ELR (cell line): ENCODE measurements at places on chromosomes 1 and 21.

- DNase-seq, result peak; percentile 25
These were observed 110.5 kb downstream of the COLGALT2 start for GRCh38 chr1:183926983-183927382.

DNA sequence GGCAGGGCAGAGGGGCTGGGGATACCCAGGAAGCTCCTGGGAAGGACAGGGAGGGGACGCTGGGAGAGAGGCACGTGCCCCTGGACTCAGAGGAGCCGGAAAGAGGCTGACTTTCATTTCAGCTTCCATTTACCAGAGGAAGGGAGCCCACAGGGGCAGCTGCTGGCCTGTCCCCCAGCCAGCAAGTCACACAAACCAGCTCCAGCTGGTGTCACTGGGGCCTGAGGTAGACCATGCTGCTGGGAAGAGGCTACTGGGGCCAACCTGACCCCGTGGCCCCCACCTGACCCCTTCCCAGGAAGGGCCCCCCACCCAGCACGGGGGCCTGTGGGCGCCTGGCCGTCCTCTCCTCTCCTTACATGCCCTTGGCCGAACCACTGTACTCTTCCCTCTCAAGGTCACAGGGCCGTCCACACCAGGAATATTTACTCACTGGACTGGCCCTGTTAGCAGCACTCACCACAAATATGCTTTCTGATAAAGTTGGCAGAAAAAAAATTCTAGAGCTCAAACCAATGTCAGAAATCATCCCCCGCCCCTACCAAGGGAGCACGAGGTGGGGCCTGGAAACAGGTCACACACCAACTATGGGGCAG, 110.5 kb downstream of the CASZ1 start:
- no peak for DNase-seq

DNA sequence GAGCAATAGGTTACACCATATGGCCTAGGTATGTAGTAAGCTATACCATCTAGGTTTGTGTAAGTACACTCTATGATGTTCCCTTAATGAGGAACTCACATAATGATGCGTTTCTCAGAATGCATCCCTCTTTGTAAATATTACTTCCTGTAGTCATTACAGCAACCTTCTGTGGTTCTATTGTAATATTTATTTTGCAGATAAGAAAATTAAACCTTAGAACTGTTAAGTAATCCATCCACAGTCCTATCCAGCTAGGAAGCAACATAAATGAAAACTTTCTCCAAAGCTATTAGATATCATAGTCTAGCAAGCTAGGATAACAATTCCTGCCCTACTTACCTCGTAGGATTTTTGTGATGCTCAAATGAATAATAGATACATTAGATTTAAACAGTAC, 88.7 kb downstream of the WLS start:
- no peak for DNase-seq

DNA sequence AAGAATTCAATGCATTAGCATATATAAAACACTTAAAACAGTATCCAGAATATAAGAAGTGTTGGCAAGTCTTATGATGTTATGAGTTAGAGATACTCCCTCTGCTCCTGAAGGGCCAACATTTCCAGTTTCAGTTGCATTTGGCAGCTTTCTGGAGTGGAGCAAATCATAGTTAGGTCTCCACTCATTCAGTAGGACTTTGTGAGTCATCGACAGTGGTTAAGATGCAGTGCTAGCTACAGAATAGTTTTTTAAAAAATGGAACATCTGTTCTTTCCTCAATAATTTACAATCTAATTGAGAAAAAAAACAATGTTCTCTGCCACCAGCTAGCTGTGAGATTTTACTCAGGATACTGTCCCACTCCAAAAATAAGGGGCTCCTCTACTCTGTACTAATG, 389.1 kb downstream of the HLX start:
- peak; percentile 78 for DNase-seq

DNA sequence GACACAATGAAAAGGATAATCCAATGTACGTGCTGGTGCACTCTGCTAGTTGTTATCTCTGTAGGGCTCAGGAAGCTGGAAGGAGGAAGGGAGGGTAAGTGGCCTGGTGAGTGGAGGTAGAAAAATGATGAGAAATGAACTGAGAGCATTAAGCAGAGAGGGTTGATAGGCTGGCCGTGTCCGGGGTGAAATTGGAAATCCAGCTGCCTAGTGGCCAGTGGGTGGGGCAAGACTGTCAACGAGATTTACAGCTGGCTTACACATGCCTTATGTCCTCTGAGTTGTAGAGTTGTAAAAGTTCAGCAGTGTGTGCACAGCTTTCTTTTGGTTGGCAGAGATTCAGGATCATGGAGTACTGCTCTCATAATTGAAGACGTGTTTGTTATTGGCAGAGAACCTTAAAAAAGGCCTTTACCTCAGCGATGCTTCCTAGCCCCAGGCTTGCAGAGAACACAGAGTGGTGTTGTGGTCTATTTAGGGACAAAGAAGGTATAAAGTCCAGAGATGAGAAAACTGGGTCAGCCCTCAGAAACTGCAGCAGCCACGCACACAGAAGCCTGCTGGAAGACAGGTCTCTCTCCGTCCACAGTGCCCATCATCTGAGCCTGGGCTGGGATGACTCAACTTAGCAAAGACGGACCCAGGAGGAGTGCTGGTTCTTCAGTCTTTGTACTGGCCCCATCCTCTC, 132.4 kb downstream of the EDEM3 start:
- no peak for DNase-seq

DNA sequence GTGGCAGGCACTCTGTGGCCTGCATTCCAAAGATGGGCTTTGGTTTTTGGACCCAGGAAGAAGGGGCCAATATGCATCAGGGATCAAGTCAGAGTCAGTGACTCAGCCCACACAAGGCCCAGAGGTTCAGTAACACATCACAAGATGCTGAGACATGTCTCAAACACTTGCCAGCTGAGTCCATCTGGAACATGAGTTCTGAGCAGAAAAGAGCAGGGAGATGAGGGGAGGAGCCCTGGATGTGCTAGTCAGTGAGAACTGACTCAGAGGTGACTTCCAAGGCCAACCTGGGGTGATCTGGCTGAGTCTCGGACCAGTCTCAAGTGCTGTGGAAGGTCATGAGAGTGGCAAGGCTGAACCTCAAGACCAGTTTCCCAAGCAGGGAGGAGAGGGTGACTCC, 150.1 kb downstream of the CDC7 start:
- peak; percentile 99 for DNase-seq

- no peak for DNase-seq
These were observed 6.8 kb downstream of the SCYL3 start for GRCh38 chr1:169886931-169887330.

DNA sequence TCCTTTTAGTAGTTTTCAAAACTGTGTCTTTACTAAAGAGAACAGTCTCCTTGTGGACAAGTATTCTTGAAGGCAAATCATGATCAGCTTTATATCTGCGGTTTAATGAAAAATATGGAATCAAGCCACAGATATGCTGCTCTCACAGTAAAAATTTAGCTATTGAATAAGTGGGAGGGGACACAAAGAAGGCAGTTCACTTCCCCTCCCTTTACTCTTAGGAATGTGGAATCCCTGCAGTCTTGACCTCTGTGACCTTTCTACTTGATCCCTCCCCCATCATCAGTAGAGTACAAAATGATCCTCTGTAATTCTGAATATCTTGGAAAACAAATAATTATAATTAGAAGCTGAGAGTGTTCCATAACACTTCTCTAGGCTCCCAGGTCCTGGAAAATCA, 136.7 kb upstream of the HOOK1 start:
- DNase-seq, result peak; percentile 22

DNA sequence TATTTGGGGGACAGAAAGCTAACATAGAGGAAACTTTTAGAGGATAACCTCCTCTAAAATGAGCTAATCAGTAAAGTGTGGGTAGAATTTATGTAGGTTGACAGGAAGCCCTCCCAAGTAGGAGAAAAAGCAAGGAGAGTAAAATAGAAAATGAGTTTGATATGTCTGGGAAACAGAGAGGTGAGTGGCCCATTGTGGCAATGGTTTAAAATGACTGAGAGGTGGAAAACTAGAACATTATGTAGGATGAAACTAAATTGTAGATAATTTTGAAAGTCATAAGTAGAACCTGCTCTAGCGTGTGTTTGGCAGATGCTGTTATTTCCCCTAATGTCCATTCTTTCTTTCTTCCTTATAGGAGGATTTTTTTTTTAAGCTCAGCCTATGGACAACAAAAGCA, 8.5 kb upstream of the LPGAT1 start:
- DNase-seq, result no peak

GRCh38 chr1:54103414-54103813, 49.4 kb downstream of the CDCP2 start:
- no peak for DNase-seq

- no peak for DNase-seq
These were observed 186.3 kb downstream of the VPS13D start for GRCh38 chr1:12416101-12416500.

DNA sequence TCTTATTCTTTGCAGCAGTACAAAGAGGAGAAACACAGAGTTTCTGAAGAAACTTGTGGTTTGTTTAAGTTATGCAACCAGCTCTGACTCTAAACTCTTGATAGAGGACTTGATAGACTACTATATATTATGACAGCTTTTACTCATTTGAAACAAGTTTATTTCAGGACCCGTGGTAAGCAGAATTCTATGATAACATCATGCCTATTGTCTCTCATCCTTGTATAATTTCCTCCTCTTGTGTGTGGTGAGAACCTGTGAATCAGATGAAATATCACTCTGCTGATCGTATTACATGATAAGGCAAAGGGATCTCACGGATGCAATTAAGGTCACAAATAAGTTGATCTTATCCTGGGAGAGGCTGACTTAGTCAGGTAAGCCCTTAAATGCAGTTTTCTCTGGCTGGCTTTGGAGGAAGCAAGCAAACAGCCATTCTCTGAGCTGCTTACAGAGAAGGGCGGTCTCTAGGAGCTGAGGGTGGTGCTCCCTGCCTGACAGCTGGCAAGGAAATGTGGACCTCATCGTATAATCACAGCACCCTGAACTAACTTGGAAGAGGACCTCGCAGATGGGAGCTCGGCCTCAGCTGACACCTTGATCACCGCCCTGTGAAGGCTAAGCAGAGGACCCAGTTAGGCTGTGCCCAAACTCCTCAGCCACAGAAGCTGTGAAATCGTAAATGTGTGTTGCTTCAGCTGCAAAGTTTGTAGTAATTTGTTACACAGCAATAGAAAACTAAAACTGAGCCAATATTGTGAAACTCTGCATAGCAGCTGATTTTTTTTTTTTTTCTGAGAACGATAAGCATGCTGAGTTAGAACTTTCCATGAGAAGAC, 151.1 kb upstream of the DPT start:
- no peak for DNase-seq

- no peak for DNase-seq
These were observed 43.7 kb upstream of the GOLT1A start for GRCh38 chr1:204257446-204257845.

- DNase-seq, result peak; percentile 65
These were observed 28.3 kb downstream of the GPR157 start for GRCh38 chr1:9100471-9101043.

- no peak for DNase-seq
These were observed 9.1 kb downstream of the INKA2 start for GRCh38 chr1:111729946-111730681.

GRCh38 chr21:17613242-17613676, 558 bp upstream of the BTG3 start:
- DNase-seq, result peak; percentile 15

DNA sequence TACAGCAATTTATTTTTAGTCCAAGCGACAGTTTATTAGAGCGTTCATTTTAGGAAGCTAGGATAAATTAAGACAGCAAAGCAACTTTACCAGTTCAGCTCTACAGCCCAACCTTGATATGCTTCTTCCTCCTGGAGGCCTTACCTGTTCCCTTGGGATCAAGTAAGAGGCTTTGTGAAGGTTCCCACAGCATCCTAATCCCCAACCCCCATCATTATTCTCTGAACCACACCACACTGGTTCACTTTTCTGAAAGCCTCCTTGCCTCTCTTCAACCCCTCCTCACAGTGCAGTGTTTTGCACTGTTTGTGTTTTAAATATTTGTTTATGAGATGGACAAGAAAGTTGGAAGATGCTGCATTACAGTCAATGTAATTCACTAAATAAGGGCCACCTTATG, 126.3 kb upstream of the CXADR start:
- DNase-seq, result no peak

DNA sequence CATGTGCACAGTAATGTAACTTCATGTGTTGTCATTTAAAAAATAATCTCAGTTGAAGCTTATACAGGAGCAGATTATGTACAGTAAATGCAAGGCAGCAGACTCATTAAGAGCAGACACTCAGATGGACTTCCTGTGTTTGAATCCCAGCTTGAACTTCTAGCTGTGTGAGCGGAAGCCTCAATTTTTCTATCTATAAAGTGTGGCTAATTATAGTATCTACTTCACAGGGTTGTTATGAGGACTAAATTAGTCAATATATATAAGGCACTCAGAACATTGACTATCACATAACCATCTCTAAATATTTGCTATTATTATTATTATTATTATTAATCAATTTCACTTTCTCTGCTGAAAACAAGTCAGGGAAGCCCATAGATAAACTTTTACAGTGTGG, 141.6 kb downstream of the ZP4 start:
- DNase-seq, result no peak

- peak; percentile 87 for DNase-seq
These were observed 9.6 kb downstream of the ENSA start for GRCh38 chr1:150619576-150620509.

GRCh38 chr1:193402977-193403376, 216.6 kb upstream of the B3GALT2 start:
- DNase-seq, result no peak

- DNase-seq, result no peak
These were observed 28.4 kb downstream of the CLIC4 start for GRCh38 chr1:24773618-24774017.
